Right renal pelvis (tissue), 4 donors: ENCODE measurements at places on chromosomes 2 and 18. TPM values are rescaled to one million over a fixed set of nuclear protein-coding genes. Genes with fewer than 3 reads are reported as not detected.

Gene UNC80
- polyA plus RNA-seq, result 1.8 TPM

Gene ALPP
- polyA plus RNA-seq, result not detected

Gene OTOF
- polyA plus RNA-seq, result 0.17 TPM

Gene SPATA3
- polyA plus RNA-seq, result not detected

Gene RIOK3
- polyA plus RNA-seq, result 83.7 TPM
